ENCODE measurements at places on chromosomes 7 and 10.

DNA sequence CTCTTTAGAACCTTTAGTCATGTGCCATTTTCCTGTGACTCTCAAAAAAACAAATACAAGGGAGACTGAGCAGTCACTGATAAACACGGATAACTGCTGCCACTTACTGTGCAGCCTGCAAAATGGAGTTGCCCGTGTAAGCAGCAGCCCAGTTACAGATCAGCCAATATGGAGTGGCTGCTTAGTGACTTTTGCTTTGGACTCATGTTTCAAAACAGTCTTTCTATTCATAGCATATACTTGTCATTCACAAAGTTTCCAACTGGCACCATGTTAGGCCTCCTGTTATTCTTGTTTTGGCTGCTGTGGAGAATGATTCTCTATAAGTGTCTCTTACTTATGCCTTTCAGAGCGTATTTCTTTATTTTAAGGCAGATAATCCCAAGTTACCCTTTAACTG lies 3.0 kb downstream of the FAM204A start:
- no peak for DNase-seq

GRCh38 chr10:78212060-78212785 lies 178.6 kb downstream of the RPS24 start:
- DNase-seq: no peak

- DNase-seq: peak; percentile 81
Measured at GRCh38 chr10:71838264-71839211, 12.5 kb downstream of the PSAP start.

- peak; percentile 49 for DNase-seq
Measured at GRCh38 chr7:11232462-11232861, 258.8 kb downstream of the PHF14 start.

DNA sequence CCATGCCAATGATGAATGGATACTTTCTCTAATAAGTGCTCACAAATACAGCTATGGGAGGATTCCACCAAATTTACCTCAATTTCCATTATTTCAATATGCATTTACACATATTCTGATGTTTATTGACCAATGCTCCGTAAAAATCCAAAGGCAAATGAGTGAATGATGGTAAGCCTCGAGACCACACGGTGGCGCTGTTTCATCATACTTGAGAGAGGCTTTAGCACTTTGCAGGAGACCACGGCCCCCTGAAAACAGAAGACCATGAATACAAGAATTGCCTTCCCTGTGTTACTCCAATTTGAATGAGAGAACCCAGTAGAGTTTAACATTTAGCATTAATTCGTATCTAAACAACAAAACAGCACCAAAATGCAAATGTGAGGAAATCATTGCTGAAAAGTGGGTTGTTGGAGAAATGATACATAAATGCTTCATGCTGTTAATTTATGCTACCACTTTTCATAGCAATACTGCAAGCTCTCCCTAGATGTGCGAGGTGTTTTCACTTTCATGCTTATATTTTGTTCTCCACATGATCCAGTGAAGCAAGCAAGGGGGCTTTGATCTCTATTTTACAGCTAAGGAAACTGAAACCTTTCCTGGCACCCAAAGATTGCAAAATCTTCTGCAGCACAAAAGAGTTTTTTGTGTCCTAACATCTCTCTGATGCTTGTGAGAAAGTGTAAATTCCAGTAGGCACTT lies 35.4 kb downstream of the TRIL start:
- DNase-seq: peak; percentile 67
